ENCODE measurements at places on chromosomes 3 and 15.

DNA sequence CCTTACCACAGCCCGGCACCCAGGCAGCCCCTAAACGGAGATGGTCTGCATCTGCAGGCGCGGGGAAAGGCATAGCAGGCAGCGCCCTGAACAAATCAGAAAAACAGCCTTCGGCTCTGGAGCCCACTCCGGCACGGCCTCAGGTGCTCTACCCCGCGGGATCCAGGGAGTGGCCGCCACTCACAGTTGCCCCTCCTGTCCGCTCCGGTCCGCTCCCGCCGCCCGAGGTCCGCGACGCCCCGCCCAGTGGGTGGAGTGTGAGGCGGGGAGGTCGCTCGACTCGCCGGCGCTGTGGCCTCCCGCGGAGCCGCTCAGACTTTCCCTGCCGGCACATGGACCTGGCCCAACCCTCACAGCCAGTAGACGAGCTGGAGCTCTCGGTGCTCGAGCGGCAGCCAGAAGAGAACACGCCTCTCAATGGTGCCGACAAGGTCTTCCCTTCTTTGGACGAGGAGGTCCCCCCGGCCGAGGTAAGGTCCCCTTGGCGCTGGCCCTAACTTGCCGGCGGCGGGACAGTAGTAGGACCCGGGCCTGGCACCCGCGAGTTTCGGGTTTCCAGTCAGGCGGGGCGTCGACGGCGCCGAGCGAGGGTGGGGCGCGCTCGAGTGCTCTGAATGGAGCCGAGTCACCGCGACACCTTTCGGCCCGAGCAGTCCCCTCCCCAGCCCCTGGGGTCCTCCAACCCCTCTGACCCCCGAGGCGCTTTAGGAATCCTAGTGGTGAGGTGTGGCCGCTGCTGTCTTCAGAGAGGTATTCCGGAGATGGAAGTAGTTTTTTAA is at the start of gene C3orf52:
Gene C3orf52, plus strand, starts transcription at position 314 of the 779 bp plus-strand sequence. Its CDS starts 19 bp downstream, at position 333.
- peak; percentile 51 for DNase-seq

DNA sequence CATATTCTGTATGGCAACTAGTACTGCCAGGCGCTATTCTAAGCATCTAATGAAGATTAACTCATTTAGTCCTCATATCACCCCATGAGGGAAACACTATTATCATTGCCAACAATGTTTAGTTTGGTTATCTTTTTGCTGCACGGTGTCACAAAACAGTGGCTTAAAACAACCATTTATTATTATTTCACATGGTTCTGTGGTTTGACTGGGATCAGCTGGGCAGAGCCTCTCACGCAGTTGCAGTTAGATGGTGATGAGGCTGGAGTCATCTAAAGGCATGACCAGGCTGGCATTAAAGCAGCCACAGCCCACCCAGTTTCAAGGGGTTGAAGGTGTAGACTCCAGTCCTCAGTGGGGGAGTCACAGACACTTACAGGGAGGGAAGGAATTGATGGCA is 32.8 kb upstream of the RASA2 start:
- DNase-seq: no peak

GRCh38 chr15:92268900-92269299 is 124.8 kb upstream of the ST8SIA2 start:
- DNase-seq: no peak

GRCh38 chr15:76718863-76719262 is 186.3 kb downstream of the SCAPER start:
- no peak for DNase-seq

- DNase-seq: no peak
Observed at GRCh38 chr15:28109626-28110455, 10.7 kb upstream of the OCA2 start.

- DNase-seq: no peak
Observed at GRCh38 chr15:26382444-26383072, 390.3 kb downstream of the GABRB3 start.

DNA sequence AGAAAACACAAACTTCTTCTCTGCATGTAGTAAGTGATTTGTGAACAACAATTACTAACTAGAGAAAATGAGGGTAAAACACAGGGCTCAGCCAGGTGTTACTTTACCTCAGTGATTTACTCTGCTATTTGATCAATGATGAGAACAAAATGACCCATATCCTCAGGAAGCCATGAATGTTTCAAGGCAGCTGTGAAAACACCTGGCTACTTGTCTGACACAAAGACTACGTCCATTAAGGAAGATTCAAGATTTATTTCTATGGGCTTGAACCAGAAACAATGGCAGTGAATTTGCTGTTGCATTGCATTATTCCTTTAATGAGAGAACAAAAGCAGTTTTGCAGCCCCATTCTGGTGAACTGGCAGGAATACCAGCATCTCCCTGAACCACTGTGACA is 374.6 kb upstream of the ARL6 start:
- no peak for DNase-seq

- no peak for DNase-seq
Observed at GRCh38 chr3:37751967-37752648, 109.6 kb upstream of the CTDSPL start.

DNA sequence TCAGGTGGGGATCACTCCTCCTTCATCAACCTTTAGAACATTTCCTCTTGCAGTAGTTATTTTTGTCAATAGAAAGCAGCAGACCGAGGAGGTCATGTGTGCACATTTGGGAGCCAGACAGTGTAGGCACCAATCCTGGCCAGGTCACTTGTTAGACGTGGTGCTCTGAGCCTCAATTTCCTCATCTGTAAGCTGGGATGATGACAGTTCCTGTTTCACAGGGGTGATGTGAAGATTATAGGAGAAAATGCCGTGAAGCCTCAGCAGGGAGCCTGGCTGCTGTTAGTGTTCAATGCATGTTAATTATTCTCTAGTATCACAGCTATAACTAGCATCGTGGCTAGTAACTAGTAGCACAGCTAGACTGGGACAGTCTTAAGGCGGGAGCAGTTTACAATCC is 64.7 kb downstream of the ATP2B2 start:
- DNase-seq: no peak

- no peak for DNase-seq
Observed at GRCh38 chr15:62857411-62857853, 185.1 kb upstream of the TPM1 start.

- no peak for DNase-seq
Observed at GRCh38 chr3:126052196-126053058, 31.5 kb downstream of the SLC41A3 start.

DNA sequence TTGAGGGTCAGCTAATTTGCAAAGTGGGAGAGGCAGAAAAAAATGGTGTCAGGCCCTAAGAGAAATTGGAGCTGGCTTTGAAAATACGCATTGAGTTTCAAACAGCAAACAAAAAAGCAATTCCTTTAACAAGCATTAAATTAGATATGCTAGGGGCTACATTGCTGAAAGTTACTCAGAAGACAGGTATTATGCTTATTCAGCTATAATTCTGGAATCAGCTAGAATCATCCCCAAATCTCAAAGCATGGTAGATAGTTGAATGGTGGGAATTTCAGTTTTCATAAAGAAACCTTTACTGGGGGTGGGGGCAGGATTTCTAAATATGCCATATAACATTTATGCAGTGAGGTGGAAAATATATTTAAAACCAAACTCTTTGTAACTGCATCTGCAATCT is 50.5 kb downstream of the BHLHE40 start:
- DNase-seq: no peak

GRCh38 chr15:33159726-33160453 is 34.6 kb downstream of the FMN1 start:
- no peak for DNase-seq

- peak; percentile 47 for DNase-seq
Observed at GRCh38 chr3:31980530-31981205, 394 bp downstream of the OSBPL10 start.

DNA sequence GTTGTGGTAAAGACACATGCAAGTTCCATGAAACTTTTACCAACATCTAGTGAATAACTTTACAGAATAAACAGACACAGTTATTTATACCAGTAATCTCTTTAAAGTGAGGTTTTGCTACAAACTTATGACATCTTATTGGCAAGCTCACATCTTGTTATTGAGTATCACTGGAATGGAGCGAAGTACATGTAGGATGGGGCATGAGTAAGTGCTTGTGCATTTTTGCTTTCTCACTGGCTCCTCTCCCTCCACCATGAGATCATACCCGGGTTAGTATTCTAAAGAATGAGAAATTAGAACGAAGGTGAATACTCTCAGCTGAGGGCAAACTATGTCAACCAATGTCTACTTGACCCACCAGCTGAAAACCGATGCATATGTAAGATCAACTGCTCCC is 193.3 kb upstream of the ZNF717 start:
- no peak for DNase-seq

DNA sequence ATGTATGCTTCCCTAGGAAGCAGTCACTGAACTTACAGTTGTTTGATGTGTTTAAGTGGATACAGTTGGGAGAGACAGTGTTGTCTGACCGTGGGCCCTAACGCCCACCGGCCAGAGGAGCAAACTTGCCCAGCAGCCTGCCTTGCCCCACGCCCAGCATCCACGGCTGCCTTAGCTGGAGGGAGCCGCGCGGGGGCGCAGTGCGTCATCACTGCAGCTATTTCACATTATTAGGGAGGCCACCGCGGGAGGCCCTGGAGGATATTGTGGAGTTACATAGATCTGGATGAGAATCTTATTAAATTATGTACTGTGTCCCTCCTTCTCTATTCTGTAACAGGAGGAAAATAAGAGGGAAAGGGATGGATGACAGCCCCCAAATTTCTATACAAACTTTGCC is 267.2 kb downstream of the GABRG3 start:
- no peak for DNase-seq

DNA sequence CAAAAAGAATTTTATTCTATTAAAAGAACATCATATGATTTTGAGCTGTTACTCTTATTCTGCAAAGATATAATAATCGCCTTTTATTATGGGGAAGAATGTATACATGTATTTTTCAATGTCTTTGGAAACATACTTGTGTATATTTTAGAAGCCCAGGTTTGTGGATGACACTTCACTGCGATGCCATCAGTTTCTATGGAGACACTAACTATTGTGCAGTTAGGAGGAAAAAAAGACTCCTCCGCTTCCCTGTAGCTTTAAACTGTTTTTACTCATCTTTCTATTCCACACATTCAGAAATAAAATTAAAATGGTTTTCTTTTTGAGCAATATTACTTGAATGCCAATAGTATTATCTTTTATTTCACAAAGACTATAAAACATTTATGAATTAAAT is 305.0 kb downstream of the NLGN1 start:
- no peak for DNase-seq

DNA sequence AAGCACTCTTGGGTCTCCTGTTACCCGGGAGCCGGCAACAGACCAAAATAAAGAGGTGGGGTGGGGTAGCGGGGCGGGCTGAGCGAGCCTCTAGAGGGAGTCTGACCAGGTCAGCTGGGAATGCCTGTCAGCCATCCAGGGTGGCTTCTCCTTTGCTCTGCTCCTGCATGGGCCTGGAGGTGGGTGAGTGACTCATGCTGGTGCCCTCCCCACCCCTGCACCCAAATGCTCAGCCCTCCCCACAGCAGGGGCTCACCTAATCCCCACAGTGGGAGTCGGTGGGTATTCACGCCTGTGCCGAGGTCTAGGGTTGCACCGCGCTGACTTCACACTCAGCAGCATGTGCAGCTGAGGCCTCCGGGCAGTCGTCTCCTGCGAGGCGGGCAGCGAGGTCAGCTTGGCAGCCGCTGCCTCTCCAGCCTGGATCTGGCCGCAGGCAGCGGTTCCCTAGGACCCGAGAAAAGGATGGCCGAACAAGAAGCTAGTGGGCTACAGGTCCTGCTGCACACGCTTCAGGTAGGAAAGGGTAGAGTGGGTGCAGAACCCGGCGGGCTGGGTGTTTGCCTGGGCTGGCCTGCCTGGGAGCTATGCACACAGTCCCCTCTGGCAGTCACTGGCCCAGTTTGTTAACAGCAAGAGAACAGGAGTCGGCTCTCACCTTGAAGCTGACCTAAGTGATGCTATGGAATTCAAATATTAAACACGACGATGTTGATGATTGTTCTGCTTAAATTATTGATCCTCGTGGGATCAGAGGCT is at the start of gene AGBL1:
Gene AGBL1, plus strand, starts transcription at position 364 of the 759 bp plus-strand sequence.
- no peak for DNase-seq

DNA sequence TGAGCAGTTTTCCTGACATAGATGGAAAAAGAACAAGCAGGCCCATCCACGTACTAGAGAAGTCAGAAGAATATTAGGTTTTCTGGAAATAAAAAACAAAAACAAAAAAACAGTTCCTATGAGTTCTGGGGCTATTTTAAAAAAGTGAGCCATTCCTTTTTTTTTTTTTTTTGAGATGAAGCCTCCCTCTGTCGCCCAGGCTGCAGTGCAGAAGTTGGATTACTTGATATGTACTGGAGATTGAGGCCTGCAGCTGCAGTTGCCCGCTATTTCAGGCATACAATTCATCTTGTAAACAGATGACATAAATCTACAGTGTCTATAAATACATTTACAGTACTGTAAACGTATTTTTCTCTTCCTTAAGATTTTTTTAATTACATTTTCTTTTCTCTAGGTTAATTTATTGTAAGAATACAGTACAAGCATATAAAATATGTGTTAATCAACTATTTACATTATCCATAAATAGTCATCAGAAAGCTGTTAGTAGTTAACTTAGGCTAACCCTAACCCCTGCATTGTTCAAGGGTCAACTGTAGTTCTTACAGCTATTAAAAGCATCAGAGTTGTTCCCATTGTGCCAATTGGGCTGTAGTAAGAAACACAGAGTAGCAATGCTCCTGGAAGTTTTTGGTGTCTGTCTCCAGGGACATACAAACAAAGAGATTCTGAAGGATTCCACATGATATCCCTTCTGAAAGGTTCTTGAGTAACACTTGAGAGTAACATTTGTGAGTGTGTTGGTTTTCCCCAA is 11.2 kb upstream of the ACTL6A start:
- DNase-seq: no peak

GRCh38 chr3:23959135-23959900 is 14.2 kb downstream of the NR1D2 start:
- no peak for DNase-seq

DNA sequence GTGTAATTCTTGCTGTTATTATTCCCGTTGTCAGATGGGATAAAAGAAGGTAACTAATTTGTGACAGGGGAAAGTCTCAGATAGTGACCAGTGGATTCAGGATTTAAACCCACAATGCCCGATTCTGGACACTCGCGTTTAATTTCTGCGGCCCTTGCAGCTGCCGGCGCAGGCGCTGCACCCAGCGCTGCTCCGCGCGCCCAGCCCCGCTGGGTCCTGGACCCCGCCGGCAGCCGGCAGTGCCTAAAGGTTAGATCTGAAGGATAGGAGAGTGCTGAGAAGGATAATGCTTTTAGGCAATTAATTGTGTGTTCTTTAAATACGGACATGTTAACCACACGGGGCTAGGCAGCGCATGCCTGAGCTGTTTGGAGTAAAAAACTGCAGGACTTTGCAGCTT is 3.6 kb upstream of the MKRN3 start:
- no peak for DNase-seq

GRCh38 chr3:112773-113172 is 83.8 kb upstream of the CHL1 start:
- DNase-seq: no peak

DNA sequence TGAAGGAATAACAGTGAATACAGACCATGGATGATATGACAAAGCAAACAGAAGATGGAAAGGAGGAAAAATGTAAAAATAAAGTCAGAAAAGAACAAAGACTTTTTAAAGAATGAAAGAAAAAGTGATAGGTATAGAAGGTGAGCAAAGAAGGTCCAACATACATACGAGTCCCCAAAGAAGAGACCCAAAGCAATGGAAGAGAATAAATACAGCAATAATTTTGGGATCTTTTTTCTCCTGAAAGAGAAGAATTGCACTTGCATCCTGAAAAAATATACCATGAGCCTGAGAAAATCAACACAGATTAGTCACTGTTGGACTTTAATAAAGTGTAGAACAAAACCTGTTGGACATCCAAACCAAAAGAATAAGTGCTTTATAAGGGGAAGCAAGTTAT is 85.3 kb upstream of the SLC6A1 start:
- no peak for DNase-seq
